Sigmoid colon (tissue), 7 donors: ENCODE measurements at places on chromosomes 5 and 9. TPM values are rescaled to one million over a fixed set of nuclear protein-coding genes. Genes with fewer than 3 reads are reported as not detected.

Gene DND1
- polyA plus RNA-seq = 2.4 TPM

Gene RABGAP1
- 15.0 TPM for polyA plus RNA-seq

Gene CDK5RAP2
- 10.6 TPM for polyA plus RNA-seq

Gene NFIL3
- 34.8 TPM for polyA plus RNA-seq

Gene NDST1
- polyA plus RNA-seq = 5.4 TPM

Gene UGT3A2
- polyA plus RNA-seq = not detected

Gene SGCD
- 2.4 TPM for polyA plus RNA-seq

Gene FBP2
- polyA plus RNA-seq = not detected
